ENCODE measurements at places on chromosomes 3 and 15.

DNA sequence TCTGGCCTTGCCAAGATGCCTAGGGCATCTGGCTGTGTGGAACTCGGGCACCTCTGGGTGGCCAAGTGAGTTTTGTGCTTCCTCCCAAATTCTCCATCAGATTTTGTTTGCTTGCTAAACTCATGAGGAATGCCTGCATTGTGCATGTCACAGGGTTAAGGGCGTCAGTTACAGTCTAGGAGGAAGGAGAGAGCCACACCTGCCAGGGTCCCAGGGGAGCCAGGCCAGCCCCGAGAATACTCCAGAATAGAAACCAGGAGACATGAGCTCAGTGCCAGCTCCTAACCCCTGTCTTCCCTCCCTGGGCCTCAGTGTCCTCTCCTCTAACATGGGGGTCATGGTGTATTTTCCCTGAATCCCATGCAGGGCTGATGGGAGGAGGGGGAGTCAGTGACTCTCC, 22.0 kb upstream of the SKOR1 start:
- no peak for DNase-seq

- no peak for DNase-seq
These were observed 7.7 kb upstream of the GOLGB1 start for GRCh38 chr3:121757087-121757811.

DNA sequence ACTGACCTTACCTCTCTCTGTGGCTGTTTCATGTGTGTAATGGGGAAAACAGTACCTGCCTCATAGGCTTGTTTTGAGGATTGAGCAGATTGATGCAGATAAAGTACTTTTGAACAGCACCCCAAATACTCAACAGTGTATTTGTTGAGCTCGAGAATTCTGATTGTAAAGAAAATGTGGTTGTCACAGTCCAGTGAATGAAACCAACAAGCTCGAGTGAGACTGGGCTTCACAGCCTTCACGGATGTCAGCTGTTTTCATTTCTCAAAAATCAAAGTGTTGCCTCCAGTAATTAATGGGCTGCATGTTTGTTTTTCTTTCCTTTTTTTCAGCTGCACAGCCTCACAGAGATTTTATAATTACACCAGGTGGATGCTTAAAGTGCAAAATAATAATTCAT, 43.7 kb downstream of the PARP15 start:
- no peak for DNase-seq

DNA sequence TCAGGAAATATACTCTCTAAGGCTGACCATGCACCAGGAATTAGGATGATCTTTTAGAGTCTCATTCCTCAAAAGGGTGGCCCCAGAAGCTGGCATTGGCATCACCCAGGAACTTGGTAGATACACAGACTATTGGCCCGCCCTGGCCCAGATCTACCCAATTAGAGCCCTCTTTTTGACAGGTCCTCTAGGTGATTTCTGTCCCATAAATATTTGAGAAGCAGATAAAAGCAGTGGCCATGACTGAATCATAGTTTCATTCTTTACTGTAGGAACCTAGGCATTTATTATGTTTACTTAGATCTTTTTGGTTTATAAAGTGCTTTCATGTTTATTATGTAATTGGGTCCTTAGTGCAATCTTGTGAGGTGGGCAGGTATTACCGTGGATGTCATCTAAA, 7.6 kb downstream of the TLNRD1 start:
- DNase-seq = no peak

- DNase-seq = no peak
These were observed 235.3 kb downstream of the C3orf38 start for GRCh38 chr3:88385090-88385489.

DNA sequence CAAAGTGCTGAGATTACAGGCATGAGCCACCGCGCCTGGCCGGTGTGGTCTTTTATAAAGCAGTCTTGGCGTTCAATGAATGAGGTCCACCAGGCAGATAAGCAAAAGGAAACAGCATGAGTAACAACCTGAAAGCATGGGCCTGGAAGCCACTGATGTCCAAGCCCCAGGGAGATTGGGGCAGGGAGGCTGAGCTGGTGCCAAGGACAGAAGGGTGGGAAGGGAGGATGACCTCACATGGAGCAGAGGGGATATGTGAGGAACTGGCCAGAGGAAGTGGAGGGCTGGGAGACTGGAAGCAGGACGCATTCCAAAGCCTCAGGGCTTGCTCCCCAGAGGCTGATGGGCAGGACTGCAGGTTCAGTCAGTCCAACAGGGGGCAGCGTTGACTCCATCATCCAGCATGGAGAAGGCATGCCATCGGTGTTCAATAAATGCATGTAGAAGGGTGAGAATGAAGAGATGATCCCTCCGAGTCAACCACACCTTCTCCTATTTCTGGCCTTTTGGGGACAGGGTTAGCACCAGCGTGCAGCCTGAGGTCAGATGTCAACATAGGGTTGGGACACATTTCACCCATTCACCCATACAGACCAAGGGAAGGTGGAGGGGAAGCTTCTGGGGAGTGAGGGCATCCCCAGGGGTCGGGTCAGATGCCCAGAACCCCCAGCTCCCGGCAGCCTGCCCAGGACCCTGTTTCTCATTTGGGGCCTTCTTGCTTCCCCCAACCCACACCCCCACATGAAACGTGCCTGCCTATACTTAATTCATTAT, 14.8 kb downstream of the MYL3 start:
- peak; percentile 55 for DNase-seq

DNA sequence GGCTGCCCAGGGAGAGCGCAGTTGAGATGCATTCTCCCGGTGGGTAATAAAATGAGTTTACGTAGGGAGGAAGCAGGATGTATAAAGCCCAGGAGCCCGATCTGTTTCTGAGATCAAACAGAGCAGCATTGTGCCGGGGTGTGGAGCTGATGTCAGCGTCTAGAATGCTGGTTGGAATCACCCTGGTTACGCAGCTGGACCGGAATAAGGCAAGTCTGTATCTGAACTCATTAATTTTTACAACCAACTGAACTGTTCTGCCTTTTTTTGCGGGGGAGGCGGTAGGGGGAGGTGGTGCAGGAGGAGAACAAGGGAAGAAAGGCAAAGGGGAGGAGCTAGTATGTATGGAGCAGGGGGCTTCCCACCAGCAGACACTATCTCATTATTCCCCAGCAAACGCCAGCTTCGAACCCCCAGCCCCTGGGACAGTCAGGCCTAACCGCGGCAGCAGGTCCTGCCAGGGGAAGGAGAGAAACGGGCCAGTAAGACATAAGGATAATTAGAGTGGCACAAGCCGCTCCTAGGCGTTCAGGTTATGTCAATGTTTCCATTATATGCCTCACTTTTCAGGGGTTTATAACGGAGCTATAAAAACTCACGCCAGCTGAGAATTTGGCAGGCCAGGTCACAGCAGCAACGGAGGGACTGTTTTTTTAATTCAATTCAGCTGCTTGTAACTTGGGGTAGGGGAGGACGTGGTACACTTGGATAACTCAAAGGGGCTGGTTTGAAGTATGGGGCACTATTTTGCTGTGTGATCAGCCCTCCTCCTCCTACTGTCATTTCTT, 175.3 kb upstream of the HES1 start:
- DNase-seq = no peak

- no peak for DNase-seq
These were observed 236.0 kb downstream of the CACNA2D3 start for GRCh38 chr3:54358316-54358715.

DNA sequence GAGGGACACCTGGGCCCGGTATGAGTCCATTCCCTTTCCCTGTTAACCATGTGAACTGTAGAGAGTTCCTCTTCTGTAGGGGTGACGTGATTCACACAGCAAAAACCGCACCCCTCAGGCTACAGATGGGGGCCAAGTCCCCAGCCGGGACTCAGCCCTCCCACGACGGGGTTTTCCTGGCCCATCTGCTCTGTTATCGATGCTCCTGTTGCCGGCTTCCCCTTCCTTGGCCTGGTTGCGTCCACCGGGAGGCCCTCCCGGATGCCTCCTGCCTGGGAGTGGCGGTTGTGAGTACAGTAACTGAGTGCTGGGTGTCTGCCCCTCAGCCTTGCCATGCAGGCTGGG, 817 bp upstream of the PLXNA1 start:
- no peak for DNase-seq

DNA sequence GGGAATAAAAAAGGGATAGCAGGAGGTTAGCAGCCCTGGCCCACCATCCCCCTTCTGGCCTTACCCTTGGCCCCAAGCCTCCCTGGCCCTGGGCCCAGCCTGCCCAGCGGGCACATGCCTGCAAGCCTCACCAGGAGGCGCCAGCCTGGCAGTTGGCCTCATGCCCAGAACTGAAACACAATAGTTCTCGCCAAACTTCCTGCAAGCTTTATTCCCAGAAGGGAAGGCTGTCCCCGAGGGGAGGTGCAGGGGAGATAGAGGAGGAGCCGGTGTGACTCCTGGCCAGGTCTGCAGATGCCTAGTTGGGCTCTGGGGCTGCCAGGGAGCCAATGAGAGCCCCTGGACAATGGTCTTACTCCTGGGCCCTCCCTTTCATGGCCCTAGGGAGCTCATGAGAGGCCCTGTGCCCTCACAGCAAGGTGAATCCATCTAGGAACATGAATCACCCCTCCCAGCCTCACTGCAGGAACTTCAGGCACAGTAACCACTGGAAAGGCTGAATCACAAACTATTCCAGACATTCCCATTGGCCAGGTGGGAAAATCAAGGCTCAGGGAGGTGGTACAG, 4.0 kb downstream of the CCDC33 start:
- peak; percentile 96 for DNase-seq

DNA sequence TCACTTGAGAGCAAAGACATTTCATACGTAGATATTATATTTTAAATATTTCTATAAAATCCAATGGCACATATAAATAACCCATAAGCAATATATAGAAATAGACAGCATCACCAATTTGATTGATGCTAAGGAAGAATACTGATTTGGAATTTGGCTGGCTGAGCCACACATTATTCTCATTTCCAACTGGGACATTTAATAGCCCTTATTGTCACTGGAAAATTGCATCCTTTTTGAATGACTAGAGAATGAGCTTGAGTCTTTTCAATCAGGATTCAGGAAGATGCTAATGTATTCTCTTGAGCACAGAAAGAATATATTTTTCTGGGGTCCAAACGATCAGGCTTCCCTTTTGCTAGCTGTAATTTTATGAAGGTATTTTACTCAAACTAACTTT, 70.9 kb upstream of the KCNH8 start:
- DNase-seq = no peak

- DNase-seq = no peak
These were observed 29.4 kb downstream of the LYSMD4 start for GRCh38 chr15:99703603-99704443.

GRCh38 chr15:89556413-89557262, 18.6 kb upstream of the TICRR start:
- DNase-seq = peak; percentile 61

GRCh38 chr3:13023971-13024764, 49.1 kb downstream of the IQSEC1 start:
- no peak for DNase-seq

DNA sequence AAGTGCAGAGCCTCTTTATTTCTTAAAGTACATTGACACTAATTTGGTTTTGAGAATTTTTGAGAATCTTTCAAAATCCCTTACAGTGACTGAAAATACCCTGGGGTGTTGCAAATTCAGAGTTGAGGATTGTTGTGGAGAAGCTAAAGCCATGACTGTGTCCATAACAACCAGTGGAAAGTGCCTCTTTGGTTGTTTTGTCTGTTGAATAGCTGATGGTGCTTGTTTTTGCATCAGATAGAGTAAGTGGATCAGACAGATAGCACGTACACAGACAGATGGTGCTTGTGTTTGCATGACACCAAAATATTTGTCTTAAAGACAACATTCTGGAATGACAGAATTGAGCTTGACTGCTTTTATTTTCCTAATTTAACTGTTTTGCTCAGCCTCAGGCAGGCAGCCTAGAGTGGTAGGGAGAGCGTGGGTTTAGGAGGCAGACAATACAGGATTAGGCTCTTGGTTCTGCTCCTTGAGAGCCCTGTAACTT, 265.0 kb downstream of the IL20RB start:
- no peak for DNase-seq

GRCh38 chr3:76349715-76350480, 564.5 kb upstream of the ZNF717 start:
- no peak for DNase-seq

DNA sequence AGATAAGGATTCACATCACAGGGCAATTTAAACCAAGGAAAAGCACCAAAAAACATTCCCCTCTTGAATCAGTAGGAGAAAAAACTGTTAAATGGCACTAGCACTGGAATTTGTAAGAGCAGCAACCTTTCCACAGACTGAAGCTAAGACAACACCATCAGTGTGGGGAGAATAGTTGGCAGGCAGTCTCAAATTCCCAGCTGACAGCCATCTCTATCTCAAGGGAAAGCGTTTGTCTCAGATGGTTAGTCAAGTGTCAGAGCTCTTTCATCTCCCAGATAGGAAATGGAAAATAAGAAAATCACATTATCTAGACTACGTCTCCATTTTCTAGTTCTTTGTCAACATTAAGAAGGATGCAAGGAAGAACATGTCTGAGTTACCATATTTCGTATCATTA, 228.7 kb downstream of the WDR72 start:
- DNase-seq = no peak
